ENCODE measurements at places on chromosomes 4 and X.

DNA sequence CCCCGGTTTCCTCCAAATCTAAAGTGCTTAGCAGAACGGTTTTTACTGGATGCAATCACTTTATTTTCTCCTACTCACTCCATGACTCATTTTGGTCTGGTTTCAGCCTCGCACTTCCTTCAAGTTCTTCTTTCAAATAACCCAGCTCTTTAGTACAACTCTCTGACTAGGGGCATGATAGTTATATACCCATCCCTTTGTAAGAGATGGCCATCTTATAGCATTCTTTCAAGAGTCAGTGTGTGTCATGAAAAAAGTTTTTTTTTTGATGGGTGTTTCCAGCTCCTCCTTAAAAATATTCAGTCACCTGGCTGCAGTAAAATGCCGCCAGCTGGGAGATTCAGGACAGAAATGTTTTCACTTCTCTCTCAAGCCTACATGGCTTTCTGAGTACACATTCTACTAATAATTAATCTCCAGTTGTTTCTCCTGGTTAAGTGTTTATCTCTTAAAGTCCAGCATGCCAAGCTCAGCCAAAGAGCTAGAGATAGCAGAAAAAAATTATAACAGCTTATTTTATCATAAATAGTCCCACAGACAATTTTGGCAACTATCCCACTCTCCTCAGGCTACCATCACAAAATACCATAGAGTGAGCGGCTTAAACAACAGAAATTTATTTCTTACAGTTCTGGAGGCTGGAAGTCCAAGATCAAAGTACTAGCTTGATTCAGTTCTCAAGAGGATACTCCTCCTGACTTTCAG is 139.3 kb downstream of the GASK1B start:
- peak; percentile 75 for DNase-seq

DNA sequence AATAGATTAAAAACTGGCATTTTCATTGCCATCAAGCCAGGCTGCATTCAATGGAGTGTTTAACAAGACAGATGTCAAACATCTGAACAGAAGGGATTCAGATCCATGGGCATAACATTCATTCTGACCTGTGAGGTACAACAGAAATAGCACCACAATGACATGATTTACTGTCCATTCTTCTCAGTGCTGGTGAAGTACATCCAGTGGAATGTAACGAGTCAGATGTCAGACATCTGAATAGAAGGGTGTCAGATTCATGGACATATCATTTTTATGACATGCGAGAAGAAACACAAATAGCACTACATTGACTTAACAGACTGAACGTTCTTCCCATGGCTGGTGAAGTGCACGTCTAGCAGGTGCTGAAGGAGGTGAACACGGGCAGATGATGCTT is 186.4 kb downstream of the PPP4R3C start:
- DNase-seq, result no peak

GRCh38 chr4:93648258-93648657 is 180.3 kb upstream of the ATOH1 start:
- DNase-seq, result no peak

GRCh38 chr4:140092094-140092851 is 61.7 kb downstream of the MAML3 start:
- DNase-seq, result no peak

DNA sequence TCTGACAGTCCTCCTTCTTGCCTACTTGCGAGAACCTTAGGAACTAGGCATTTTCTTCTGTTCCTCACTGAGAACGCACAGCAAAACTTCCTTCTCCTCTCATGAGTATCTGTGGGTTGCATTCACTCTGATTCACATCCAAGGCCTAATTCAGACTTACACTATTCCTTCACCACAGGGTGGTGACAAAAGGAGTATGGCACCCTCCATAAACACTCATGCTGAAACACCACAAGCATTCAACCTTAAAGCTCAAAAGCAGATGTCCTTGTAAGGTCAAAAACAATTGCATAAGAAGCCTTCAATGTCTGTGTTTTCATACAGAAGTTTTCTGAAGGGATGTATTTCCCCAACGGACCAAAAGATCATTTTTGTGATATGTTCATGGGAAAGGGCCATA is 147.3 kb downstream of the CORIN start:
- no peak for DNase-seq

- DNase-seq, result no peak
These were observed 115.8 kb upstream of the INPP4B start for GRCh38 chr4:142961866-142962265.

GRCh38 chr4:168619266-168619631 is 122.4 kb downstream of the PALLD start:
- no peak for DNase-seq

GRCh38 chrX:153052534-153052933 is 3.7 kb upstream of the PNMA3 start:
- DNase-seq, result no peak

- DNase-seq, result no peak
These were observed 57.6 kb upstream of the APELA start for GRCh38 chr4:164819366-164819765.

- no peak for DNase-seq
These were observed at the start of gene PPP2R2C for GRCh38 chr4:6472387-6473263. Gene PPP2R2C (minus strand): TSS chr4:6472614. CDS start chr4:6472229, 385 bp downstream.

DNA sequence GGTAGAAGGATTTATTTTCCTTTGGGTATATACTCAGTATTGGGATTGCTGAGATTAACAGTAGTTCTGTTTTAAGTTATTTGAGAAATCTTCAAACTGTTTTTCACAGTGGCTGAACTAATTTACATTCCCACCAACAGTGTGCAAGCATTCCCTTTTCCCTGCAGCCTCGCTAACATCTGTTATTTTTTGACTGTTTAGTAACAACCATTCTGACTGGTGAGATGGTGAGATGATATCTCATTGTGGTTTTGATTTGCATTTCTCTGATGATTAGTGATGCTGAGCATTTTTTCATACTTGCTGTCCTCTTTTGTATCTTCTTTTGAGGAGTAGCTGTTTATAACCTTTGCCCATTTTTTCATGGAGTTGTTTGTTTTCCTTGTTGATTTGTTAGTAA is 457.8 kb downstream of the TRAM1L1 start:
- DNase-seq, result no peak

GRCh38 chr4:57443308-57443707 is 333.1 kb upstream of the IGFBP7 start:
- DNase-seq, result no peak

DNA sequence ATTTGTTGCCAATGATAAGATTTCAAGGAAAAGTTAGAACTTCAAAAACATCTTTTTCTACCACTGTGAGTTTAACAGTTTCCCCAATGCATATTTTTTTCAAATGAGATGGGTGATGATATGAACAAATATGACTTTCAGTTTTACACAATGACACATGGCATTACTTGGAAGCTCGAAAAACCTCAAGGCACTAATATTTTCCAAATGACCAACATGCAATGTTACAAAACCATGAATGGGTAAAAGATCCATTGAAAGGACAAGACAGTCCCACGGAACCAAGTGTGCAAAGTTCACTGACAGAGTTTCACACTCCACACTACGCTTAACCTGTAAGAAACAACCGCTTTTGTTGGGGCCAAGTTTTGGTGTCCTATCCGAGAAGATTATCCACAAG is 84.5 kb downstream of the CD99L2 start:
- DNase-seq, result peak; percentile 20

GRCh38 chrX:103175944-103176753 is 38.8 kb upstream of the BEX4 start:
- DNase-seq, result peak; percentile 50

DNA sequence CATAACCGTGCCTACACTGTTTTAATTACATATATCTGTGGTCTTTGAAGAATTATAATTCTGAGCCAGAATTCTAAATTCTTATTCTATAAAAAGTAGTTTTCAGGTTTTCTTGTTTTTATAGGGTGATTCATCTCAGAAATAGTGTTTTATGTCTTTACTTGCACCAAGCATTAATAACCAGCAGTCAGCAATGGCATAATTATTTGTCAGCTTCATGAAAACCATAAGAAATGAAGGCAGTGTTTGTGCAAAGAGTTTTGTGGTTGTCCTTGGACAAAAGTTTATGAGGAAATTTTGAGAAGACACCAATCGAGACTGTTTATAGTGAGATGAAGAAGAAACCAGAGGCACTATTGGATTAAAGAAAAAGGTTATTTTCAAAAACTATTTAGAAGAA is 37.2 kb downstream of the EDNRA start:
- no peak for DNase-seq

GRCh38 chr4:137647375-137647774 is 115.1 kb upstream of the PCDH18 start:
- no peak for DNase-seq

DNA sequence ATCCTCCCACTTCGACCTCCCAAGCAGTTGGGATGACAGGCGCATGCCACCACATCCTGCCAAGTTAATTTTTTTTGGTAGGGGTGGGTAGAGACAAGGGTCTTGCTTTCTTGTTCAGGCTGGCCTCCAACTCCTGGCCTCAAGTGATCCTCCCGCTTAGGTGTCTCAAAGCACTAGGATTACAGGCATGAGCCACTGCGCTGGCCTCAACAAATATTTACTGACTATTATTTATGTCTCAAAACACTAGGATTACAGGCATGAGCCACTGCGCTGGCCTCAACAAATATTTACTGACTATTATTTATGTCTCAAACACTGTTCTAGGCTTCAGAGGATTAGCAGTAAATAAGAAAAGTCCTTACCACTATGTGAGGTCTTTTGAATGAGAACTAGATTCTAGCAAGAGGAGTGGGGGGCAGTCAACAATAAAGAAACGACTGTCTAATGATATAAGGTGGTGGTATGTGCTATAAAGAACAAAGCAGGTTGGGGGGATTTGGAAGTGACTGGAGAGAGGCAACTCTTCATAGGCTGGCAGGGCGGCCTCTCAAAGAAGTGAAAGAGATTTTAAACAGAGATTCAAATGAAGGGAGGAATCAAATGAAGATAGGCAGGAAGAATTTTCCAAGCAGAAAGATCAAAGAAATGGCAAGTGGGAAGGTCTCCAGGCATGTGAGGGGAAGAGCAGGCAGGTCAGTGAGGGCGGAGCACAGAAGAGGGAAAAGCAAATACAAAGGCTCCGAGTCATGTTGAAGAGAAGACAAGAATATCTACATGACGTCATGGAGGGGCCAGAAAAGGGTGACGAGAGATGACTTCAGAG is 12.7 kb upstream of the ACSL1 start:
- DNase-seq, result peak; percentile 38

DNA sequence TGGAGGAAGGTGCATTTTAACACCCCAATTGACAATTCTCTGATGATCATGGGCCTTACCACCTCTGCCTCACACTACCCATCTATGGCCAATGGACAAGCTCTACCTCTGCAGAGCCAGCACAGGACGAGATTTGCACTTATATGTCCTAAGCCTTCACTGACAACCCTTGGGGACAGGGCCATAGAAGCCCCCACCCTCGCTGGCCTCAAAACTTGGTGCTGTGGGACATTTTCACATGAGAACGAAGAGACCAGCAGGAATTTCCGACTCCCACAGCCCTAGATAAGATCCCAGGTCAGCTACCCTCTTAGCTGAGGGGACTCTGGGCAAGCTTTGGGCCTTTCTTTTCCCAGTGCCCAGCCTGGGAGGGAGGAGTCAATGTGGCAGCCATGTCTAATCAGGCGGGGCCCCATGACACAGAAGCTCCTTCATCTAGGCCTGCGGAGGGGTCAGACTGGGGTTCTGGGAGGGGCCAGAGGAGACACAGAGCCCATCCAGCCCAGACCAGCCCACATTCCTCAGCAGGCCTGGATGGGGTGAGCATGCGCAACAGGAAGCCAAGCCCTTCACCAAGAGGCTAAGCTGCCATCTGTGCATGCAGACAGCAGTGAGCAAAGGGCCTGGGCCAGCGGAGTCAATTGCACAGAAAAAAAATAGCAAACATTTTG is 12.1 kb downstream of the PJA1 start:
- peak; percentile 23 for DNase-seq

GRCh38 chr4:3291969-3292570 is 751 bp upstream of the RGS12 start:
- peak; percentile 11 for DNase-seq

- no peak for DNase-seq
These were observed 9.0 kb downstream of the CTBP1 start for GRCh38 chr4:1239950-1240307.

DNA sequence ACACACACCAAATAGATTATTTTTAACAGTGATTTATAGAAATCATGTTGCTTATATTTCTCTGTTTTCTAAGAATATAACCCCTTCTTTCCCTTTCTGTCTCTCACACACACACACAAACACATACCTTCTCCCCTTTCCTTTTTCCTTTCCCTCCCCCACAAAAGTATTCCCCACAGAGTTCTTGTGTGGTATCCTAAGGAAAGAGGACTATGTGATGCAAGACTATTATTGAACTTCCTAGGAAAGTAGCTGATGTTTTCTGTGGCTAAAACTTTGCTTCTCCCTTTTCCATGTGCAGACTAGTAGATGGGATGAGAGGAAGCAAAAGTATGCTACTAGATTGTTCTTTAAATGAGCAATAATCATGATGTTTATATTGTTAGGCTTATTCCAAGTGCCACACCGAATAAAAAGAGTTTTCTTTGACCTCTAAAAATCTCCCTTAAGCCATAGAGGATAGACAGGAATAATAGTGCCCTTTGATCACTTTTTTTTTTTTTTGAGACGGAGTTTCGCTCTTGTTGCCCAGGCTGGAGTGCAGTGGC is 38.7 kb downstream of the CPEB2 start:
- peak; percentile 44 for DNase-seq

DNA sequence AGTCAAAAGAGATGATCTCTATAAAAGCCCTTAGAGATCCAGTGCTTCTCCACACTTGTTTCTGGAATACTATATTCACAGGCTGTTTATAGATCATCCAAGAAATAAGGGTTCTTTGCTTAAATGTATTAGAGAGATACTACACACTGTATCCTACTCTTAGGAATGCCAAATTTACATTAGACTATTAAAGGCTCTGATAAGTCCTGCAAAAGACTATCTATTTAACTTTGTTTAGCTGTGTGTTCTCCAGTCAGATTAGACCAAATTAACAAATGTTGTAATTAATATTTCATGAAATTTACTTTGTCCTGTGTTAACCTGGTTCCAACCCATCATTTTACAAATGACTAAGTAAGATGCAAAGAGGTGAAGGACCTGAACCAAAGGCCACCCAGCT is 260.5 kb upstream of the ZIC3 start:
- DNase-seq, result no peak

DNA sequence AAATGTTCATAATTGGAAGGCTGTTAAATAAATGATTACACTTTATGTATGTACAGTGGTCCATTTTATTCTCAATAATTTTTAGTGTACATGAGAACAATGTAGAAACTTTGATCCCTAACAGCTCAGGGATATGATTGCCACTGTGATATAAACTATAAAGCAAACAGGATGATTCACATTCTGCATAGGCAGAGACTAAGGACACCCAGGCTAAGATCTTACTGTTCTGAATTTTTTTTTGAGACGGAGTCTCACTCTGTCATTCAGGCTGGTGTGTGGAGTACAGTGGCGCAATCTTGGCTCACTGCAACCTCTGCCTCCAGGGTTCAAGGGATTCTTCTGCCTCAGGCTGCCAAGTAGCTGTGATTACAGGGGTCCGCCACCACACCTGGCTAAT is 186.6 kb downstream of the PDGFC start:
- DNase-seq, result no peak

GRCh38 chr4:135120195-135120594 is 918.6 kb upstream of the PABPC4L start:
- DNase-seq, result no peak

Data from fibroblast of mammary gland (primary cell).